NCI-H2029 (cell line): ENCODE measurements at places on chromosomes 3 and 15.

- DNase-seq: no peak
These were observed 89.9 kb downstream of the ATP10A start for GRCh38 chr15:25773248-25773647.

DNA sequence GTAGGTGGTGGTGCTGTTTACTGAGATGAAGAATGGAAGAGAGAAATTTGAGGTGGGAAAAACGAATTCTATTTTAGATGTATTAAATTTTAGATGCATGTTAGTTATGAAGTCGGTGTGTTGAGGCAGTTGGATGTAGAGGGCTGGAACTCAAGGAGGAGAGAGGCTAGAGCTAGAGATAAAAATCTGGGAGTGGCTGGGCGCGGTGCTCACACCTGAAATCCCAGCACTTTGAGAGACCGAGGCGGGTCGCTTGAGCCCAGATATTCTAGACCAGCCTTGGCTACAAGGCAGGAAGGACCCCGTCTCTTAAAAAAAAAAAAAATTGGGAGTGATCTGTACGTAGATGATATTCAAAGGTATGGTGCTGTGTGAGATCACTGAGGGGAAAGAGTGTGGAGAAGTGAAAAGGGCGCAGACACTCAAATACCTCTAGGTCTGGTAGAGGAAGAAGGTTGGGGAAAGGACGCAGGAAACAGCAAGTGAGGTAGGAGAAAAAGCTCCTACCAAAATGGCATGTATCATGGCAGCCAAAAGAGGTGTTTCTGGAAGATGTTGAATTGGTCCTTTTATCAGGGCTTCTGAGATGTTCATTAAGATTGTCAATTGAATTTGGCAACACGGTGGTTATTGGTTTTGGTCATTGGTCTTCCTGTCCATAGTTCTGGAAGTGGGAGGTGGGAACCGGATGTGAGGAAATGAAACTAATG lies 1.8 kb downstream of the YEATS2 start:
- DNase-seq: no peak

DNA sequence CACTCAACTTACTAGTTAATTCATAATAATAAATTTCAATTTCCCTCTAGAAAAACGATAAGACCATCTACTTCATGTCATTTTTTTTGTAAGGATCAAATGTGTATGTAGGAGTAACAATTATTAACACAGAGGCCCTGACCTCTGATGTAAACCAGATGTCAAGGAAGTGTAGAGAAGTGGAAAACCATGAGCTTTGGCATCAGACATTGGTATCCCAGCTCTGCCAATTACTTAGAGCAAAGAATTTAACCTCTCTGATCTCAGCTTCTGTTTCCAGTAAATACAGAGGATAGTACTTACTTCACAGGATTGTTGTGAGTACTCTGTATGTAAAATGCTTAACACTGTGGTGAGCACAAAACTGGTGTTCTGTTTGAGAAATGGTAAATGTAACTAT lies 17.5 kb downstream of the AQR start:
- no peak for DNase-seq

DNA sequence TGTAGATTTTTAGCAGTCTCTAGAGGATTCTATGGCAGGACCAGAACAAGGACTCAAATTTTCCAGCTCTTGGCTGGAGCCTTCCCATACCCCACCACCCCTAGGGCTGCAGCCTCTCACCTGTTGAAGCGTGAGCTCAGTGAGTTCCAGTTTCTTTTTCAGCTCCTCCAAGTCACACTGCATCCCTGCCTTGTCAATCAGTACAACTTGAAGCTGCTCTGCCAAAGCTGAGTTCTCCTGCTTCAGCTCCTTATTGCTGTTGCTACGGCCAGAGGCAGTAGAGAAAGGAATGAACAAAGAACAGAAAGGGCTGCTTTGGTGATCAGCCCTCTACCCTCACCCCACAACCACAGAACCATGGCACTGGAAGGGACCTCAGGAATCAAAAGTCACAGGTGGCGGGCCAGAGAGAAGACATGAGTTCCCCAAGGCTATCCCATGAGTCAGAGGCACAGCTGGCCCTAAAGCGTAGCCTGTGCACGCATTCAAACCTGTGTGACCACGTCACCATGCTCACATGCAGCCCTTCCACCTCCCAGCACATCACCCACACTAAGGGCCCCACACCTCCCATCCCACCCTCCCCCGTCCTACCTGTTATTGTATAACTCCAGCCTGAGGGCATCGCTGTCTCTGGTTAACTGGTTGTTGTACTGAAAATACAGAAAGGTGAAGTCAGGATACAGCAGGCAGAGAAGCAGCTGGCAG lies 83.3 kb upstream of the C2CD4B start:
- DNase-seq: no peak

DNA sequence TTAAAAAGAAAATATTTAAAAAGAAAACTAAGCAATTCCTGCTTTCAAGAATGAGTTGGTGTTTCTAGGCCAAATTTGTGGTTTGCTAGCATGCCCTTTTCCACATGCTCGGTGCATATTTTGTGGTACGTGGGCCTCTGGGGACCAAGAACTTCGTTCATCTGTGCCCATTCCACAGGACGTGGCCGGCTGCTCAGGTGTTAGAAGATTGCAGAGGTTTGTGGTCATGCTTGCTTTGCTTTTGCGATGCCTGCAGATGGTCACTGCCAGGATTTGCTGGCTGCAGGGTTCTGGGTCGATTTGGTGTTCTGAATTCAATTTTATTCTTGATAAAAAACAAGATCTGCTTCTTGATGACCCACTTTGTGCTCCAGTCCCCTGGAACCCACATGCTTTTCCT lies 7.5 kb downstream of the PSTPIP1 start:
- DNase-seq: no peak

DNA sequence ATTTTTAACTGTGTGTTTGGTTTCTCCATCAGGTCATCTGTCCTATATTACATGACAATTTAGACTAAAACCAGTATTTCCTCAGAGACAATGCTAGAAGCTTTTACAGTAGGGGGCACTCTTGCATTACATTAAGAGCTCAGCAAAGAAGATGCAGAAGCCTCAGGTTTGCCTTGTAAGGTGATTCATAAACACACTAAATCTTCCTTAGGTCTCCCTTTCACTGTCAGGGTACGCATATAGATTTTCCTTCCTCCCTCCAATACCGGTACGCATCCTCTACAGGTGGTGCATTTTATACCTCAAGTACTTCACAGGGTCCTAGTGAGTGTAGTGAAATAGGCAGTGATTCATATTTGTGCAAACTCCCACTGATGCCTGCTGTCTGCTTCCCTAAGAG lies 46.5 kb downstream of the CD86 start:
- DNase-seq: peak; percentile 73

DNA sequence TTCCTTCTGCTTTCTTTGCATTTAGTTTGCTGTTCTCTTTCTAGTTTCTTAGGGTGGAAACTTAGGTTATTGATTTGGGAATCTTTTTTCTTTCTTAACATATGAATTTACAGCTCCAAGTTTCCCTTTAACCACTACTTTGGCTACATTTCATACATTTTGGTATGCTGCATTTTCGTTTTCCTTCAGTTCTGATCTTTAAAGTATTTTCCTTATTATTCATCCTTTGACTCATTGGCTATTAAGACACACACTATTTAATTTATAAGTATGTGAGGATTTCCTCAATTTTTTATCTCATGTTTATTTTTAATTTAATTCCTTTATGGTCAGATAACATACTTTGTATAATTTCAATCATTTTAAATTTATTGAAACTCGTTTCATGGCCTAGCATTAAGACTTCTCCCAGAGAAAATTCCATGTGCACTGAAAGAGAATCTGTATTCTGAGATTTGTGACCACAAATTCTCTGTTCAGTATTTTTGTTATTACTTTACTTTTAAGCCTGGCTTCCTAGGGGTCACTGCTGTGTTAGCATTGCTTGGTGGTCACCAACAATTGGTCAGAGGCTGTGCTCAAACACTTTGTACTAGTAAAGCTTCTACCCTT lies 87.7 kb downstream of the CFAP20DC start:
- no peak for DNase-seq

GRCh38 chr3:73474619-73475018 lies 150.1 kb downstream of the PDZRN3 start:
- DNase-seq: no peak

DNA sequence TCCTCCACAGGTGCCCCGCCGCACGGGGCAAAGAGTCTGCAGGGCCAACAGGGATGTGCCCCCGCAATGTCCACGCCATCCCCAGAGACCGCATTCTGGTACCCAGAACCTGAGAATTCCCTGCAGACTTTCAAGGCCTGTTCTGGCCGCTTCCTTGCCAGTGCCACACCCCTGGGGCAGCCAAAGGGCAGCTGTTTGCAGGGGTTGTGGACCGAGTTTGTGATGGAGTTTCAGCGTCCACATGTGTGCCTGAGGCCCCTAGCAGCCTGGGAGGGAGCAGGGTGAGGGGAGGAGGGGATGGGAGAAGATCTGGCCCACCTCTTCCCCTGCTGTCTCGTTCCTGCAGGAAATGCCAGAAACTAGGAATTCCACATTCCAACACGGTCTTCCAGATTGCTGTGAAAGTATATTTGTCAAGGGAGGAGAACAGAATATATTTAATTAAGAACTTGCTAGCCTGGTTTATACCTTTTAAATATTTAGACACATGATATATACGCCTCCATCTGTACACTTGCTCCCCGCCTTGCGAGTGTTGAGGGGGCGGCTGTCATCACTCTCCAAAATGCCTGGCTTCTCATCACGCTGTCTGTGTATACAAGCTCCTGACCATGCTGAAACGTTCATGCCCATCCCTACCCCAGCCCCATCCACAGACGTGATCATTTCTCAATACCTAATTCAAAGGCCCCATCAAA lies 31.1 kb upstream of the RASA2 start:
- DNase-seq: no peak

DNA sequence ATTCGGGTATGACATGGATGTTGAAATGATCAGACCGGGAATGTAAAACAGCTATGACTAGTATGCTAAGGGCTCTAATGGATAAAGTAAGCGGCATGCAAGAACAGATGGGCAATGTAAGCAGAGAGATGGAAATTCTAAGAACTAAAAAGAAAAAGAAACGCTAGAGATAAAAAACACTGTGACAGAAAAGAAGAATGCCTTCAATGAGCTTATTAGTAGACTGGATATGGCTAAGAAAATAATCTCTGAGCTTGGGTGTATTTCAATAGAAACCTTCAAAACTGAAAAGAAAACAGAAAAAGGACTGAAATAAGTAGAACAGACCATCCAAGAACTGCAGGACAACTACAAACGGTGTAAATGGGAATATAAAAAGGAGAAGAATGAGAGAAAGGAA lies 101.2 kb downstream of the HES1 start:
- no peak for DNase-seq

DNA sequence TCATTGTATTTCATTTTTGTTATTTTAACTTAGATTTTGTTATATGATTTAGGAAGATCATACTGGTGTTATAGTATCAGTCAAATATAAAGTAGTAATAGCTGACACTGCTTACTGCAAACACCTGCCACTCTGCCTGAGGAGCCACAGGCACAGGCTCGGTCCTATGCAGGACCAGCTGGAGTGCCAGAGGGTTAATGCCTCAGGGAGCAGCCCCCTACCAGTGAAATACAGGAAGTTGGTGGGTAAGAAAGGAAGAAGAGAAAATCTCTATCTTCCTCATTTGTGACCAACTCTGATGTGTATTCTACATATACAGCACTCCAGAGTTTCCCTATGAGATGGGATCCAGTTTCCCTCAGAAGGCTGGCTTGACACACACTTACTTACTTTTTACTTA lies 593.3 kb downstream of the UNC13C start:
- no peak for DNase-seq

GRCh38 chr3:18675197-18675596 lies 250.1 kb upstream of the SATB1 start:
- no peak for DNase-seq

- DNase-seq: no peak
These were observed 111.2 kb upstream of the PRICKLE2 start for GRCh38 chr3:64336488-64336887.

DNA sequence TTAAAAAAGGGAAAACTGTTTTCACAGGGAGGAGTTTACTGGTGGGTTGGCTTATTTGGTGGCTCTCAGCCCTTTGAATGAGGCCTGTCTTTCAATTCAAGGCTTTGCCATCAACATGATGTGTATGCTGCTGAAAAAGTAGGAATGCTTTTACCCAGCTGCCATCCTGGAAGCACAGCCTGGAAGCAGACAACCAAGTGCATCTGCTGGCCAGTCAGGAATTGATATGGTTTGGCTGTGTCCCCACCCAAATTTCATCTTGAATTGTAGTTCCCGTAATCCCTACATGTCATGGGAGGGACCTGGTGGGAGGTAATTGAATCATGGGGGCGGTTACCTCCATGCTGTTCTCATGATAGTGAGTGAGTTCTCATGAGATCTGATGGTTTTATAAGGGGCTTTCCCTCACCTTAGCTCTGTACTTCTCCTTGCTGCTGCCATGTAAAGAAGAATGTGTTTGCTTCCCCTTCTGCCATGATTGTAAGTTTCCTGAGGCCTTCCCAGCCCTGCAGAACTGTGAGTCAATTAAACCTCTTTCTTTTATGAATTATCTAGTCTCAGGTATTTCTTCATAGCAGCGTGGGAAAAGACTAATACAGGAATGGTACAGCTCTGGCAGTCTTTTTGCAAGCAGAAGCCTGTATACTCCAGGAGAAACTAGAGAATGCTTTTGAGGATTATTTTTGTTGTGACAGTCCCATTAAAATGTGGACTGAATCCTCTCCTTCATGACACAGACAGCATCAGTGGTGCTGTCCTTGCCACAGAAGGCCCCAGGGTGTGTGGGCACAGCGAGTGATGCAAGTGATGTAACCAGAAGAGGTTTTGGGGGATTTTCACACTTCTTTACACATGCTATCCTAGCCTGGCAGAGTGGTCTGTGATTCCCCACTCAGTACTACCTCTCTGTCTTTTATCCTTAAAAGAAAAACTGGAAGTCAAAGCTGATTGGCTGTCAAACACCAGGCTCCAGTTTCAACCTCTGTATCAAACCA lies 20.0 kb downstream of the PLCL2 start:
- no peak for DNase-seq

- no peak for DNase-seq
These were observed 478.0 kb downstream of the GABRG3 start for GRCh38 chr15:27448986-27449385.

- no peak for DNase-seq
These were observed 65.3 kb downstream of the IGF1R start for GRCh38 chr15:98713585-98714001.

DNA sequence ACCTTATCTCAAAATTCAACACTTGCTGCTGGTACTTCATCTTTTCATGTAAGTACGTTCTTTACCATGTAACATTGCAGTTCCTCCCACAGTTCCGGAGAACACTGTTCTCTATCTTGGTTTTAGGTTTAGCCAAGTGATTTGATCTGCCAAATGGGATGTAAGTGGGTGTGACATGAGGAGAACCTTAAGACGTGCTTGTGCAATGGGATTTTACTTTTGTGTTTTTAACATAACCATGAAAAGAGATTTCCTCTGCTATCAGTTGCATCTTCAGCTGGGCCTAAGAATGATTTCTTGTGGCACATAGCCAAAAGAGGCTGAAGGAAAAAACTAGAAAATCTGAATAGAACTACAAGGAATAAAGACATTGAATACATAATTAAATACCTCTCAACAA lies 894.5 kb upstream of the ALCAM start:
- no peak for DNase-seq

DNA sequence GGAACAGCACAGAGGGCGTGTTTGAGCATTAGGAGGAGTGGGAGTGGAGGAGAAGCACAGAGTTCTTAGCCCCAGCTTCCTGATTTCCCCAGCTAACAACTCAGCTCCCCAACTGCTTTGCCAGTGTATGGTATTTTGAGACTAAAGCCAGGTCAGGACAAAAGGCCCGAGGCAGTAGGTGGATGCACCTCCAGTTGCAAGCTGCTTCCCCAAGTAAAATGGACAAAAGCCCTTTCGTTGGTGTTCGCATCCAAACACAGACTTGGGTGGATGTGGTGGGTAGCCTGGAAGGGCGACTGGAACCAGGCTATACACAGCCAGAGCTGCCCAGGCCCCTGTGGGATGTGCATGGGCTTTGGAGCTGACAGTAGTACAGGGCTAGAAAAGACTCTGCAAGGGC lies 12.3 kb upstream of the EHD4 start:
- DNase-seq: no peak
